ENCODE measurements at places on chromosomes 7 and 10. TPM values are rescaled to one million over a fixed set of nuclear protein-coding genes. Genes with fewer than 3 reads are reported as not detected.

CHN2 gene
- not detected for total RNA-seq

AKR1C8 gene
- not detected for total RNA-seq

MNX1 gene
- not detected for total RNA-seq

GOLGA7B gene
- total RNA-seq, result not detected

DNAJC1 gene
- 25.0 TPM for total RNA-seq

TMEM140 gene
- 1.7 TPM for total RNA-seq

RBP3 gene
- not detected for total RNA-seq

ASB10 gene
- total RNA-seq, result not detected

TEX36 gene
- total RNA-seq, result not detected

FEZF1 gene
- total RNA-seq, result not detected

All from HFFc6 (cell line).